ENCODE measurements at places on chromosomes 1 and 21.

- no peak for DNase-seq
These were observed 402.1 kb downstream of the SETD4 start for GRCh38 chr21:35658242-35658641.

DNA sequence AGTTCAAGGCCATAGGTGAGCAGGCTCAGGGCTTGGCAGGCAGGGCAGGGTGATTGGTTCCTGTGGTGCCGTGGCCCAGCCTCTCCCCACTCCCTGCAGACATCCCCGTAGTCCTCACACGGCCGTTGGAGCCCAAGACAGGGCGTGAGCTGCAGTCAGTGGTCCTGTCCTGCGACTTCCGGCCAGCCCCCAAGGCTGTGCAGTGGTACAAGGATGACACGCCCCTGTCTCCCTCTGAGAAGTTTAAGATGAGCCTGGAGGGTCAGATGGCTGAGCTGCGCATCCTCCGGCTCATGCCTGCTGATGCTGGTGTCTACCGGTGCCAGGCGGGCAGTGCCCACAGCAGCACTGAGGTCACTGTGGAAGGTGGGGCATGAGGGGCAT is 71.9 kb downstream of the OBSCN start:
- no peak for DNase-seq

DNA sequence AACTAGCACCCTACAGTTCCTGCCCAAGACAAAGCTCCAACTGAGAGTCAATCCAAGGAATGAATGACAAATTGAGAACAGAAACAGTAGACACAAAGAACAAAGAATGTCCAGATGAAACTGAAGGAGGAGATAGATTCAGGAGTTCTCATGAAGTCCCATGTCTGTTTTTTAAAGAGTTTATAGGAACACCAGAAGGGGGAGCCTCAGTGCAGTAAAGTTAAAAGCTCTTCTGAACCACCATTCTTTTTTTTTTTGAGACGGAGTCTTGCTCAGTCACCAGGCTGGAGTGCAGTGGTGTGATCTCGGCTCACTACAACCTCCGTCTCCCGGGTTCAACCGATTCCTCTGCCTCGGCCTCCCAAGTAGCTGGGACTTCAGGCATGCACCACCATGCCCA is 323.6 kb downstream of the MRPL39 start:
- no peak for DNase-seq

DNA sequence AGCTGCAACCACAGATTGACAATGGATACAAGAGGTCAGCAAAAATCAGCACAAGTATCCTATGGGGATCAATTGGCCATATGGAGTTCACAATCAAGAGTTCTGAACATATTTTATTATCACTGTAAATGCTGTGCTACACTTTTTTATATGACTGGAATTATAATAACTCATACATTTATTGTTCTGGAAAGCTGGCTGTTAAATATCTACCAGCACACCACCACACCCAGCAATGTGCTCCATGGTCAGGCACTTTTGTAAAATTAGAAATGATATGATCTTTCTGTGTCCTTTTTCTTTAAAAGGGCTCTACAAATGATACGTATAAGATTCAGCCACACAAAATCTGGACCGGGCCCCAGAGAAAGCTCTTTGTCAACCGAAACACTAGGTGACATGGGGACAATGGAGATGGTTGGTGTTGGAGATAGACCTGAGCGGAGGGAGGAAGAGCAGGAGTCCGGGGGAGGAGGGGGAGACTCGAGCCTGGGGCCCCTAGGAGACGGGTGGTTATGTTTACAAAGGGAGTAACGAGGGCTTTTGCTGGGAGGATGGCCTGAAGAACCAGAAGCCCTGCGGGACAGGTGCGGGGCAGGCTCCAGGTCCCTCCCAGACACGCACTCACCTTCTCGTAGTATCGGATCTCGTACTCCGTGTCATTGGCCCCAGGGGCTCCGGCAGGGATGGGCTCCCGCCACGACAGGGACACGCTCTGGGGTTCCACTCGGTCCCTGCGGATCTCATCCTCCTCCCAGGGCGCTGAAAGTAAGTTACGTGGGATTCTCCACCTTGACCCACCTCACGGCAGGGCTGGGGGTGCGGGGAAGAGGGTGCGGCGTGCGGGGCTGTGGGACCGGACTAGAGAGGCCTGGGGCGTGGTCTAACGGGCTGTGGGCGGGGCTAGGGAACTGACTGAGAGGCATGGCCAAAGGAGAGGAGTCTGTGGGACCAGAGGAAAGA is 30.0 kb downstream of the EPHA10 start:
- no peak for DNase-seq

DNA sequence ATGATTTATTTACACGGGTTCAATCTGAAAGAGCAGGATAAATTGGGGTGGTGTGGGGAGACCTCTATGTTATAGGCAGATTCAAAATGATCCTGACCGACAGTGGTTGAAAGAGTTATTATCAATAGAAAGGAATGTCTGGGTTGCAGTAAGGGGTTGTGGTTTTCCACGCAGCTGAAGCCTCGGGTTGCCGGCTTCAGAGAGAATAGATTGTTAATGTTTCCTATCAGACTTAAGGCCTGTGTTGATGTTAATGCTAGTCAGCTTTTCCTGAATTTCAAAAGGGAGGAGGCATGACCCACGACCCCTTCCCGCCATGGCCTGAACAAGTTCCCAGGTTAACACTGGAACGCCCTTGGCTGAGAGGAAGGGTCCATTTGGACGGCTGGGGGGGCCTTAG is 2.2 kb upstream of the UBE2J2 start:
- no peak for DNase-seq

- no peak for DNase-seq
These were observed 344.5 kb downstream of the RWDD3 start for GRCh38 chr1:95578462-95578861.

All from stimulated activated CD4-positive, alpha-beta T cell treated with anti-CD3 and anti-CD28 coated beads, Interleukin-1b, Interleukin-23, amount 100 ng/mL, for 24 hours (primary cell).